ENCODE measurements at places on chromosomes 2 and 18.

DNA sequence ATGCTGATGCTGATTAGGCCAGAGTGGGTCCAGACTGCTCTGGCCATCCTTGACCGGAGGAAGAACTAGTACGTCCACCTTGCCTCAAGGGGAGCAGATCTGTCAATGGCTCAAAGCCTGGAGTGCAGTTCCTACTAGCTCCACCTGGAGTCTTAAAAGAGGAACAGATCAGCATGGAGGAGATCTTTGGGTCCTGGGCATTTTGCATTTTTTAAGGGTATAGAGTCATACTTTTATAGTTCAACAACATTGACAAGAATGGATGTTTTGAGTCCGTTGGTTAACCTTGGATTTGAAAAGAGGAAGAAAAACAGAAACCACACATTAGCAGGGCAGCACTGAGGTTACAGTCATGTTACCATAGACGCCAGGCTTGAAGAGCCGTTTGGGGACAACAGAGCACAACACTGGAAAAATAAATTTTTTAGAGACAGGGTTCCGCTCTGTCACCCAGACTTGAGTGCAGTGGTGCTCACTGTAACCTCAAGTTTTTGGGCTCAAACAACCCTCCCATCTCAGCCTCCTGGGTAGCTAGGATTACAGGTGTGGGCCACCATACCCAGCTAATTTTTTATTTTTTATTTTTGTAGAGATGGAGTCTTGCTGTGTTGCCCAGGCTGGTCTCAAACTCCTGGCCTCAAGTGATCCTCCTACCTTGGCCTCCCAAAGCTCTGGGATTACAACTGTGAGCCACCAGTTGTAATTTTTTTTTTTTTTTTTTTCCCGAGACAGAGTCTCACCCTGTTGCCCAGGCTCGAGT, 78.5 kb downstream of the PRKCE start:
- peak; percentile 100 for DNase-seq

GRCh38 chr2:43132683-43133301, 93.6 kb downstream of the ZFP36L2 start:
- peak; percentile 81 for DNase-seq

- no peak for DNase-seq
Measured at GRCh38 chr2:207041279-207041678, 102.0 kb downstream of the CPO start.

- DNase-seq: no peak
Measured at GRCh38 chr2:14587119-14587518, 45.4 kb upstream of the LRATD1 start.

- no peak for DNase-seq
Measured at GRCh38 chr2:14530506-14530905, 102.0 kb upstream of the LRATD1 start.

- DNase-seq: no peak
Measured at GRCh38 chr2:222883420-222883819, 22.6 kb downstream of the ACSL3 start.

- DNase-seq: no peak
Measured at GRCh38 chr2:69716555-69717120, 25.3 kb upstream of the ANXA4 start.

GRCh38 chr18:76602191-76602590, 107.1 kb upstream of the ZNF516 start:
- no peak for DNase-seq

- no peak for DNase-seq
Measured at GRCh38 chr2:86441392-86441881, 266 bp downstream of the KDM3A start.

- no peak for DNase-seq
Measured at GRCh38 chr18:42281124-42281523, 326.1 kb downstream of the PIK3C3 start.

DNA sequence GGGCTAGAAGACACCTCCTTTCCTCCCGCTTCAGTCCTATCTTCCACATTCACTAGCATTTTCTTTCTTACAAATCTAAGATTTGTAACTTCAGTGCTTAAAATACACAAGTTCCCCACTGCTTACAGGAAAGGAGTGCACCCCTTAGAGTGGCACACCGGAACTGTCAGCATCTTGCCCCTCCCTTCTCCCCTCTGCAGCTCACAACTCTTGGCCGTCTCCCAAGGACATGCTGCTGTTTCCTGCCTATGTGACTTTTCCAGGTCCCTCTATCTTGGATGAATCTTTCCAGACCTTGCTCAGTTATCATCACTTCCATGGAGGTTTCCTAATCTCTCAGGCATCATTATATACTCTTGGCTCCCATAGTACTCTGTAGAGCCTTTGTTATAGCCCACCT, 334.8 kb downstream of the CELF4 start:
- no peak for DNase-seq

DNA sequence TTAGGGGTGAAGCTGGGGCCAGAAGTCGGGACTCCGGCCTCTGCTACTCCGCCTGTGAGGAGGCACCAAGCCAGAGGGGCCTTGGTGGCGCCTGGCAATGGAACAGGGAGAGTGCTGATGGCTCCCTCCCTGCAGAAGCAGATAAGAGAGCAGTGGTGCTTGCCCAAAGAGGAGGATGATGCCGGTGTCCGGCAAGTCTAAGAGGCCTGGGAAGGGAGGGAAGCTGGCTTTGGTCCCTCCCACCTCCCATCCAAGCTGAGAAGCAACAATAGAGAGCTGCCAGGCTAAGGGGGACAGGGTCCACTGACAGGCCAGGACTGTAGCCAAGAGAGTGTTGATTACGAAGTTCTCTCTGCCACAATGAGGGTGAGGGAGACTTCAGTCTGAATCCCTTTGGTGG, 479.5 kb downstream of the TNS1 start:
- no peak for DNase-seq

DNA sequence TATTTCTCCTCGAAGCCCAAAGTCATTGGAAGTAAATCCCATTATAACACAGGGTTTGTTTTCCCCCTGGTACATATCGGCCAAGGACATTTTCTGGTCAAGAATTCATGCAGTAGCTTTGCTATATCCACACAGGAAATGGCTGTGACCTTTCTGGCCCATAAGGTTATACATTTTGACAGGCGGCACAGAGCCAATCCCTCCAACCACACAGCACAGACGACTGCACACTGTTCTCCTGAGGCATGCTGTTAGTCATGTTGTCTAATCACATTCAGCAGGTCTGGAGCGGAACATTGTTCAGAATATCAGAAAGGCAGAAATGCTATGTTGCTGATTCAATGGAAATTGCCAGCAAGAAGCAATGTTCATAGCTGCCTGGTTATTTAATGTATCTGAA, 742.3 kb upstream of the SLC8A1 start:
- DNase-seq: no peak

DNA sequence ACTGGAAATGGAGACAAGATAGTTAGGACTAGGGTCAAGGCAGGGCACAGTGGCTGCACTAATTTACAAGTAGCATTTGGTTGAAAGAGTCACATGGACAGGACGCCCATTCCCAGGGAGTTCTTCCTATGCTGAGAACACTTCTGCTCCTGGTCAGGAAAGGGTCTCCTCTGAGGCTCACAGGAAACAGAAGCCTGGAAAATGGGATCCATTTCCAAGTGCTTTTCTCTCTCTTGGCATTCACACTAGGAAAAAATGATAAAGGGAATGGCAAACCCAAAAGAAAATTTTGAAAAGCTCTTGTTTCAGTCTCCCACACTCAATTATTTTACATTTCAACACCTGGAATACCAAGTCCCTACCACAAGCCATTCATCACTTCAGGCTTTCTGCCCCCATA, 88.7 kb downstream of the COBLL1 start:
- no peak for DNase-seq

DNA sequence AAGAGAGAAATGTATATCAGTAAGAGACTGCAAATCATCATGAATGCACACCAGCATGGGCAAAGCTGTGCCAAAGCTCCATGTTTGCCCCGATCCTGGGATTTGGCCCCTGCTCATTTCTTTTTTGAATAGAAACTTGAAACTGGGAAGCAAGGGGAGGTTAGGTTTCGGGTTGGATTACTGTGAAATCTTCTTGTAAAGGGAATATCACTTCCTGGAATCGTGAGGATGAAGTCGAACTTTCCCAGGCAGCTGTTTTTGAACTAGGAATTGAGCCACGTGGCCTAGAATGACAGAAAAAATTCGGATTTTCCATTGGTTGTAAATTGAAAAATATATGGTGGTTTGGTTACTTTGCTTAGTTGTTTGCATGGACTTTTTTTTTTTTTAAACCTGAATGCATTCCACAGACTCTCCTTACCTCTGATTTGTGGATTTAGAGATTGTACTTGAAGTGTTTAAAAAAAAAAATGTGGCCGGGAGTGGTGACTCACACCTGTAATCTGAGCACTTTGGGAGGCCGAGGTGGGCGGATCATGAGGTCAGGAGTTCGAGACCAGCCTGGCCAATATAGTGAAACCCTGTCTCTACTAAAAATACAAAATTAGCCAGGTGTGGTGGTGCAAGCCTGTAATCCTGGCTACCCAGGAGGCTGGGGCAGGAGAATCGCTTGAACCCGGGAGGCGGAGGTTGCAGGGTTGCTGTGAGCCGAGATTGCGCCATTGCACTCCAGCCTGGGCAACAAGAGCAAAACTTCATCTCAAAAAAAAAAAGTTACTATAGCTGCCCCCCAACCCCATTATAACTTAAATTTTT, 32.1 kb downstream of the GRHL1 start:
- DNase-seq: no peak

GRCh38 chr2:232741294-232741693, 35.1 kb downstream of the KCNJ13 start:
- peak; percentile 45 for DNase-seq

- DNase-seq: no peak
Measured at GRCh38 chr2:18926631-18927524, 337.5 kb upstream of the NT5C1B start.

DNA sequence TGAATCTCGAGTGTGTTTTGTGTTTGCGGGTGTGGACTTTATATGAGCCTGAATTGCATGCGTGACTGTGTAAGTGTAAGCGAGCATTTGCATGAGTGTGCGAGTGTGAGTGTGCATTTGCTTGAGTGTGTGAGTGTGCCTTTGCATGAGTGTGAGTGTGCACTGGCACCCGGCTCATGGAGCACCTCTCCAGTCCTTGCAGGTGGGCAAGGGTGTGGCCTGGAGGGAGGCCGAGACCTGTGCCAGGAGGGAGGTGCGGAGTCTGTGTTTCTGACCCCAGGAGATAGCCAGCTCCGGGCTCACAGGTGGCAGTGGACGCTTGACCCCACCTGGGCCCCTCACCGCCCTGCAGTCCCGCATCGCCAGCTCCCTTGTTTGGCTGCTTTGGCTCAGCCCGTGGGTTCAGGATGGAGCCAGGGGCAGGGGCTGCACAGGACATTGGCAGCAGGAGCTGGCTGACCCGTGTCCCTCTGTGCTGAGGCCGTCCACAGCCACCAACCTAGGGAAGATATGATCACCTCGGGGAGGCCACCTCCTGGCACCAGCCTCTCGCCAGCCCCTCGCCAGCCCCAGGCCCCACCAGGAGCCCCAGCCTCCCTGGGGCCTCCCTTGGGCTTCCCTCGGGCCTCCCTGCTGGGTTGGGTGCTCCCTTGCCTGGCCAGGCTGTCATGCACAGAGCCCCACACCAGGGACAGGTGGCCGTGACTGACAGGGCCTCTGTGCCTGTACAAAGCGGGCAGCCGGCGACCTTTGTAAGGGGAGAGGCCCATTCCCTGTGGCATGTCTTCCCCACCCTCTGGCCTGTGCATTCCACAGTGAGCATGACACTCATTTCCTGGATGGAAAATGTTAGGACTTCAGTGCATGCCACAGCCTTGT, 81.6 kb downstream of the PTGR3 start:
- no peak for DNase-seq

- no peak for DNase-seq
Measured at GRCh38 chr18:60059216-60059615, 159.4 kb downstream of the PMAIP1 start.

- no peak for DNase-seq
Measured at GRCh38 chr18:72456802-72457201, 87.3 kb downstream of the CBLN2 start.

DNA sequence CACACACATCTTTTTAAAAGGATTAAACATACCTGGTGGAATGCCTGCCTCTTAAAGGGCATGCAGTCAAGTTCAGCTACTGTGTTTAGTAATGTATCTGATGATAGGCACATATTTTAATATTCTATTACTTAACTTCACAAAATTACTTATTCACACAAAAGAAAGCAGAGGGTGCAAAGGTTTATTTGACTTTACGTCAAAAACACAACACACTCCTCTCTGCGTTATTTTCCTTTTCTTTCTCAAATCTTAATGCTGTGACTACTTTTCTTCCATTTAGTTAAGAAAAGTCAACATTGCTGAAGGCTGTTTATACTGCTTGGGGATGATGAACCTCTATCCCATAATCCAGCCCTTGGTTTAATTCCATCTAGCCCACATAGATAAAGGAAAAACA, 127.9 kb upstream of the ST6GAL2 start:
- no peak for DNase-seq

DNA sequence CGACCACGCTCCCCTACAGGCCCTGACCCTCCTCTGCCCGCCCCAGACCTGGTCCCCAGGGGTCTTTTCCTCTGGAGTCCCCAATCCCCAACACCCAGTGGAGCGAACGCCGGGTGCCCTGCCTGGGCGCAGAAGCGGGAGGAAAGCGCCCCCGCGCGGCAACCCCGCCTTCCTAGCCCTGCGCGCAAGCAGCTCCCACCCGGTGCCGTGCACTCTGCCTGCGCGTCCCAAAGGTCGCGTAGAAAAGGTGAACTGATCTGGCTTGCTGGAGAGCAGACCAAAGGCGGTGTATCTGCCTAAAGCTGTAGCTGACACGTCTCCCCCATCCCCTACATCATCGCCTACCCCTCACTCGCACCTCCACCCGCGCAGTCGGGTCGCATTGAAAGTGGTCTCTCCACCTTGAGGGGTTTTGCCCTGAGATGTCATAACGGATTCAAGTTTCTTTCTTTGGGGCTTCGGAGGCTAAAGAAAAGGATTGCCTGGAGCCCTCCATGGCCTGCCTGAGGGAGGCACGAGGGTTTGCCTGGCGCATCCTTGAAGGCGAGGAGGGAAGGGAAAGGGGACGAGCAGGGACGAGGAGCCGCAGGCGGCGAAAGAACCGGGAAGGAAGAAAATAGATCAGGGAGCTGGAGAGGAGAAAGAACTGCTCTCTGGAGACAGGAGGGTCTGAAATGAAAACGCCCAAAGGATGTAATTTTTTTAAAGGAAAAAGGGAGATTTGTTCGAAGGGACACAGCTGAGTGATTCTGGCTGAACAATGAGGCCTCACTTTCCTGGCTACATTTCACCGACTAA, 5.8 kb downstream of the GAD1 start:
- DNase-seq: no peak

DNA sequence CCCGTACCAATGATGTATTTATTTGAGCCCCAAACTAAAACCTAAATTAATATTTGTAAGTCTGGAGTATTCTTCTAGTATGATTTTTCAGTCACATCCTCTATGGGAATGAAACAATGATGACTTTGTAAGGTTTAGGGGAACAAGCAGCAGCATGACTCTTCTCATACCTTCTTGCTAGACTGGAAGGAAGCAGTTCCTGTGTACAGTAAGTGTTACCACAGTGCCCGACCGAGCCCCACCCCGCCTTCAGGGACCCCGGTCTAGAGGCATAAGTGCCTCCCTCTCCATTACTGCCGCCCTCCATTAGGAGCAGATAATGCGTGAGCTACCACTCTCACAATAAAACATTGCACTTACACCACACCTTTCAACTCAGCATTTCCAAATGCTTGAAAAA, 599.3 kb downstream of the ARHGAP15 start:
- no peak for DNase-seq

DNA sequence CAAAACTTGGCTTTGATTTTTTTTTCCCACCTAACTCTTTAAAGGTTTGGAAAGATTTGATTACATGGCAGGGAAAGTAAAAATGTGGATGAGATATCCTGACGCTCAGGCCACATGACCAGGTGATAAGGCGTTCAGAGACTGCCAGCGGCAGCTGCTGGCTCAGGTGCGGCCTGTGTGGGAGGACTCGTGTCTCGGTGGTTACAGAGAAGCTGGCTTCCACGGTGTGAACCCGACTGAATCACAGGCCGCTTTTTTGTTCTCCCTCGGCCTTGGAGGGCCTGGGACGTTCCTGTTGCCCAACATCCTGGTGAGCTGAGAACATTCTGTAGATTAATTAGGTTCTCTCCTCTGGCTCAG, 124.2 kb upstream of the ZNF516 start:
- peak; percentile 64 for DNase-seq
